ENCODE measurements at places on chromosomes 2 and 18.

- no peak for DNase-seq
These were observed 15.0 kb upstream of the TRAF3IP1 start for GRCh38 chr2:238305092-238305862.

DNA sequence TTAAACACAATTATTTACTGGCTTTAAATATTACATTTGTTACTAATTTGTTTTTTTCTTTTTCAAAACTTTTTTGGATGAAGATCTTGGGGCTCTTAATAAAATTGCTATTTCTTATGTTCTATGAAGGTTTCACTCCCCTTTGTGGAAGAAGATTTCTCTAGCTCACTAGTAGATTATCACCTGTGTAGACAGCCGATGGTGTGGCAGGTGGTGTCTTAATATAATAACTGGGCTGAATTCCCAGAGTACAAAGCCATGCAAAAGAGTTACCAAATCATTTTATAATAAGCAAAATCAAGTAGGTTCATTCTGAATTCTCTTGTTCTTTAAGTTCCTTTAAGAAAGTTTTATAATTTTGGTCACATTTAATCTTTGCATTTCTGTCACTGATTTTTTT is 233.7 kb downstream of the CCDC102B start:
- DNase-seq: no peak

- no peak for DNase-seq
These were observed 46.6 kb downstream of the HNMT start for GRCh38 chr2:138010890-138011289.

- DNase-seq: no peak
These were observed 46.2 kb downstream of the IWS1 start for GRCh38 chr2:127479866-127480743.

DNA sequence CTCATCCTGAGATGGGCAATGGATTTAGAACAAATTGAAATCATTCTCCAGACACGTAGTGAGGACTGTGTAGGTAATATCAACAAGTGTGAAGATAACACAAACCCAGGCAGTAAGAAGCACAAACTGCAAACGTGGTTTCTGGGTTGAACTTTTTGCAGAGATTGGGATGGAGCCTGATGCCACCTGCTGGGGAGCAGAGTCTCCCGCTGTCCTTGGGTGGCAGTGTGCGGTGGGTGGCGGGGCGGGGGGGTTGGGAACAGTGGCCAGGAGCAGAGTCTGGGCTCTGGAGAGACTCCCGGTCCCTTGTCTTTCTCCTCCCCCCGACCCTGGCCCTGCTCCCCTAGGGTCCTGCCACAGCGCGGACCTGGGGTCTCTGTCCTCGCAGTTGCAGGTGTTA is 19.5 kb downstream of the TRAF3IP1 start:
- DNase-seq: no peak

DNA sequence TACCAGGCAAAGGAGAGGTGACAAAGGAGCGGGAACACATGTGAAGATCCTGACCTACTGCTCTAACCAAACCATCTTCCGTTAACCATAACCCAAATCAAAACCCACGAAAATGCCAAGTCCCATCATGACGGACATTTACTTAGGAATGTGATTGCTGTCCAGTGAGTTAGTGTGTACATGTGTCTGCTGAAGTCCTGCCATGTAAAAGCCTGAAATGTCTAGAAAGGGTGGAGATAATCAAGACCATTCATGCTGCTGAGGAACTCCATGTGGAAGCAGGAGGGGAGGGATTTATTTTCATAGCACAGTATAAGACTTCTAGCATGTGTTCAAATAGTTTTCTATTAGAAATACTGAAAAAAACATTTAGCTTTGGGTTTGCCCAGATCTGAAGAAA is 137.0 kb upstream of the BOD1L2 start:
- no peak for DNase-seq

DNA sequence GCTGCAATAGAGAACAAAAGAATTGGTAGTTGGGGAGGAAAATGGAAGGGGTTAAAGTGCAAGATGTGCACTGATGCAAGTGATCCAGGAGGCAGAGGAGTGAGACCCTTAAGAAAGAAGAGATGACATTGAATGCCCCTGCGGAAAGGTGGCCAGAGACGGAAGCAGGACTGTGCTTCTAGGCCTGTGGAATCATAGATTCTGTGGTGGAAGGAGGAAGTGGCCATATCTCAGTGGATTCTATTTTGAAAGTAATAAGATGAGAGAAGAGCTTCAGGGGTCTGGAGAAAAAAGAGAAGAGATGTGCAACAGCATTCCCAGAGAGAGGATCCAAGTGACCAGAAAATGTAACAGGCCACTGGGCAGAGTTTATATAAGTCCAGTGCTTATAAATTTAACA is 18.6 kb upstream of the GYPC start:
- no peak for DNase-seq

DNA sequence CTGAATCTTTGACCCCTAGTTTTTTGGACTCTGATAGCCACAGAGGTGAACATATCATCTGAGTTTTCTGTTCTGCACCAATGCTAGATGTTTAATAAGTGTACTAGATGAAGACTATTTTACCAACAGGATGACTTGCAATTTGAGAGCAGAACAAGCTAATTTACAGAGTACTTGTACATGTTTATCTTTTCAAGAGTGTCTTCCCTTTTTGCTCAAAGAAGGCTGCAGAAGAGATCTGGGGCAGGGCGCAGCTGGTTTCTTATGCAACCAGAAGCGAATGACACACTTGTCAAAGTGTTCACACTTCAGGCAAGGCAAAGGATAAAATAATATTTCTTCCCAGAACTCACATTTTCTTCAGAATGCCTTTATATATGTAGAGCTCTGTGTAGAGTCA is 86.0 kb downstream of the VWA3B start:
- no peak for DNase-seq

Data from fibroblast of mammary gland (primary cell).